ENCODE measurements at places on chromosomes 7 and 10.

DNA sequence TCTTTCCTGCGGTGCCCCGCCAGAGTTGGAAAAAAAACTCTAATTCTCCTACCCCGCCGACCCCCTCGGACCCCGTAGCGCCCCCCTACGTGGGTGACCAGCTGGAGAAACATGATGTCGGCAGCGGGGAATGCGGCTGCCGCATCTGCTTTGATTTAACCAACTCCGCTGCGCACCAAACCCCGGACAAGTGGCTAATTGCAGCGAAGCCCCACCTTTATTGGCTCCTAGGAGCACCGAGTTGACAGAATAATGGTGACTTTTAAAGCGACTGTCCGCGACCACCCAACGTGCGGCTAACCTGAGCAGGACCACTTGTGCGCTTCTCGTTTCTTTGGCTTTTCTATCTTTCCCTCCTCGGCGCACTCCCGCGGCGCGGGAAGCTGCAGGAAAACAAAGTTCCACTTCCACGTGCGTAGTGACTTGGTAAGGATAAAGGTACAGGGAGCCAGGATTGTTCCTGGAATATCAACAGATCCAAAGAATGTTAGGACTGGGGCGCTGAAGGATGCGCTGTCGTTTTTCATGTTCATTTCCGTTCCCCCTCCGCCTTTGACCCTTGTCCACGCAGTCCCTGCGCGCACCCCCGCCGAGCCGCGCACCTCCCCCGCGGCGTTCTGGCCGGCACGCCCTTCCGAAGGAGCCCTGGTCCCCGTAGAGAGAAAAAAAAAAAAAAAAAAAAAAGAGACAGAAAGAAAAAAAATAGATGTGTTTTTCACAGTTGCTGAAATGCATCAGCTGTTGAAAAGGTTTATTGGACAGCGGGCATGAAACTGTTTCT lies 1.4 kb downstream of the WNT16 start:
- no peak for DNase-seq

DNA sequence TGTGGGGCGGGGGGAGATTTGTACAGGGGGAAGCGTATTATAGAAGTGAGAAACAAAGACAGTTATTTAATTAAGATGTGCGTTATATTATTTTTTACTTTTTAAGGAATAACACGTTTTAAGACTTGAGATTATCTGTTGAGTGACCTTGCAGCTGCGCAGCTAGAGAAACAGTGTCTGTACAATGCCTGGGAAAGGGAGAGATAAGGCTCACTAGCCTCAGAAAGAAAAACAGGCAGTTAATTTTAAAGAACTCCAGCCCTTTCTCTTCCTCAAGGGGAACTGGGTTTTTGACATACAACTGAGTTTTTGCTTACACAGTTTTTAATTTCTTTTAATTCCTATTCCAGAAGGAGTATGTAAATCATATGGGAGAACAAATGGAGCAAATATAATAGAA lies 50.7 kb downstream of the LMBR1 start:
- DNase-seq: no peak

DNA sequence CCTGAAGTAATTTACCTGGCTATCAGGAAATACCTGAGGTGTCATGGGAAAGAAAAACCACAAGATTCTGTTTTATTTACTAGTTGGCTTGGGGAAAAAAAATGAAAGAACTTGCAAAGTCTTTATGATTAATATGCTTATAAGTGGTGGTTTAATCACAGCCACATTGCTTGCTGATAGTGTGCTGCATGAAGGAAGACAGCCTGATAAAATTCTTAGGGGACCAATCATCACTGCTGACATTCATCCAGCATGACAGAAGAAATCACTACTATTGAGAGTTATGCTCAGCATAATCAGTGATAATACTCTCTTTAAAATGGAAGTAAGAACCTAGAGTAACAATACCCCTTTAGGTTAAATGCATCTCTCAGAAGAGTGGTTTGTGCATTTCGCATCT lies 150.2 kb upstream of the LRRN3 start:
- no peak for DNase-seq

DNA sequence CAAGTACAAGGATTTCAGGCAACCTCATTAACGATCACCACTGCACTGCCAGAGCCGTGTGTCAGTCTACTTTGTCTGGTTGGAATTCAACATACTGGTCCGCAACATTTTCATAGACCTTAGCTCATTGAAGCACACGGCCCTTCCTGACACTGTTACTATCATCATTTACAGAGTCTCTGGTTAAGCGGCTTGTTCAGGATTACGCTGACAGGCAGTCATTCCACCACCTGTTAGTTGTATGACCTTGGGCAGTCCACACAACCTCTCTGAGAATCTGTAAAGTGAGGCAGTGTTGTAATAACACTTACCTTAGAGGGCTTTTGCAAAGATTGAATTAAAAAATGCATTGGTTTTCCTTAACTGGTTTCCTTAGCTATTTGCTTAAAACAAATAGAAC lies 112.6 kb downstream of the AOAH start:
- DNase-seq: no peak

GRCh38 chr7:85529201-85529600 lies 342.3 kb upstream of the SEMA3D start:
- no peak for DNase-seq

- no peak for DNase-seq
These were observed 193.0 kb upstream of the SHH start for GRCh38 chr7:156005202-156005691.

GRCh38 chr7:63900394-63901203 lies 98.0 kb upstream of the ZNF722 start:
- peak; percentile 89 for DNase-seq

DNA sequence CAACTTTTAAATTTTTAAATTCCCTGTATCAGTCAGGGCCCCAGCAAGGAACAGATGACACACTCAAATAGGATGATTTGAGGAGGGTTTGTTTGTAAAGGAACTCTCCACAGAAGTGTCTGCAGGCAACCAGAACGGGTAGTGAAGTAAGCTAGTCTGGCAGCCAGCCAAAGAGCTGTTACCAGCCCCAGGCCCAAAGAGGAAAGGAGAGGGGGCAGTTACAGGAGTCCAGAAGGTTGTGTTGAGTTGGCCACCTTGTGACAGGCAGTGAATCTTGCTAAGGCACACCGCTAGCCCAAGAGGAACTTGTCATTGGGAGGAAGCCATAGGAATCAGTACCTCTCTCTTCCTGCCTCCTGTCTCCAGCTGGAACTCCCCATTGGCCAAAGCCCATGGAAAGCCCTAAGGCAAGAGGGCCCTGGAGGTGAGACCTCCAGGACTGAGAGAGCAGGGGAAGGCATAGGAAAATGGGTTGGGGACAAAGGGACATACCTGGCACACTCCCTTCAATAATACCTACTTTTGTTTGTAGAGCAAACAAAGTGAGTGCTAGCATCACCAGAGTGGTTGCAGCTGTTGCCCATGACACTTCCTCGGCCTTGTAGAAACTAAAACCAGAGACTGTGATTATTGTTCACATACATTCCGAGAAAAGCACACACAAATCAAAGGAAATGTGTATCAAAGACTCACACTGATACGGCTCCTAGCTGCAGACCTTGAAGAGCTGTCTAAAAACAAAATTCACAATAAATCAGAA lies 25.4 kb upstream of the GATAD1 start:
- DNase-seq: no peak

- no peak for DNase-seq
These were observed 363.2 kb downstream of the REEP3 start for GRCh38 chr10:63884426-63884825.

- no peak for DNase-seq
These were observed 40.8 kb upstream of the CTBP2 start for GRCh38 chr10:125201108-125201524.

GRCh38 chr10:90775351-90776028 lies 82.3 kb downstream of the HTR7 start:
- no peak for DNase-seq

DNA sequence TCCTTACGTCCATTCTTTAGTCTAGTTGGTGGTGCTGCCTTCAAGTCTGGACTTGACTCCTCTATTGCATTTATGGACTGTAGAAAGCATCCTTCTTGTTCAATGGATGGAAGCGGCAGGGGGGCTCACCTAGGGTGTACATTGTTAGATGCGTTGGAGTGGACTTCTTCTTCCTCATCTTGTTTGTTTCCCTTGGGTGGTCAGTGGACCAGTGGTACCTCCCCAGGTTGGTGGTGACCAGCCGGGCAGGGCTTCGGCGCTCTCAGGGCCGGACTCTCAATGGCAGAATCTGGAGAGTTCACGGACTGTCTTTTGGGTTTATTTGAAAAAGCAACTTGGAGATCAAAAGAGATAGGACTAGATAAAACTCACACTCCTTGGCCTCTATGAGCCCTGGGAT lies 6.2 kb upstream of the BTBD16 start:
- no peak for DNase-seq

GRCh38 chr7:157027568-157028198 lies 17.2 kb upstream of the MNX1 start:
- no peak for DNase-seq

DNA sequence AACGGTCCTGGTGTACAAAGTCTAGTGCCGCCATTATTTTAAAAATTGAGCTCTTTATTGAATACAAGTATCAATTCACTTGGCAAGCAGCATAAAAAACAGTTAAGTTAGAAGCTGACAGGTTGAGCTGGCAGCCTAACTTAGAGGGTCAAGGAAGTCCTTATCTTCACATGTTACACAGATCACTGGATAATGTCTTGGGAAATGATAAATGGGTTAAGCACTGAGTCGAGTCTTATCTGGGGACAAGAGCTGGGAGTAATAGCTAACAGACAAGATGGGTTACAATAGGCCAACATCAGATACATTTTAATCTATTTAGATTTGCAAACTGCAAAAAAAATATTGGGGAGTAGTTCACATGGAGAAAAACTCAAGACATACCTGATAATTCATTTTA lies 34.2 kb downstream of the SLC18A2 start:
- DNase-seq: no peak

- DNase-seq: no peak
These were observed 137.0 kb downstream of the RAPGEF5 start for GRCh38 chr7:22219739-22220493.

DNA sequence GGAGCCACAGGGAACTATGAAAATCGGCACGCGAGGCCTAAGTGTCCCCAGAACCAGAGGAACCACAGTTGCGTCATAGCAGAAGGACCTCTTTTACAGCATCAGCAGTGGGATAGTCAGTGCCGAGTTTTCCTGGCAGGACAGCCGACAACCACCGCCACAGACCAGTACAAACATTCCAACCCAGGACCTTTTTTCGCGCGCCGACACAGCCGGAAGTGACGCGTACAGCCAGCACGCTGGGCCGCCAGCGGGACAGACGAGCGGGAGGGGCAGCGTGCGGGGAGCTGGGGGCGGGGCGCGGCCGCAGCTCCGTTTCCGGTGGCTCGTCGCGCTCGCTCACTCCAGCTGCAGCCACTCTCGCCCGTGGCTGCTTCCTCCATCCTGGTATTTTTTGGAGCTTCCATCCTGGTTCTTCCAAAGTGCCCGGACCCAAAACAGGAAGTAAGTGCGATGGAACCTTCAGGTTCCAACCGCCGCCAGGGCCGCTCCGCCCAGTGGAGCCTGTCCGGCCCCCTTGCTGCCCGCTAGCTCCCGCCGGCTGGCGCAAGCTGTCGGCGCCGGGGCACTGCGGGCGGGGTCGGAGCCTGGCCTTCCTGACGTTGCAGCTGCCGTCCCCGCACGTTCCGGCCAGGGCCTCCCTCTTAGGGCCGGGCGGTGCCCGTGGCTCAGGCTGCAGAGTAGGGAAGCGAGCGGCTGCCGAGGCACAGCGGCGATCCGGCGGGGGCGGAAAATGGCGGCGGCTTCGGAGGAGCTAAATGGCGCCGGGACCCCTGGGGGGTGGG lies at the start of gene DMTF1:
Gene DMTF1, plus strand, starts transcription at position 342 of the 785 bp plus-strand sequence. CDS start 12,489 bp downstream, outside the sequence.
- DNase-seq: peak; percentile 77

DNA sequence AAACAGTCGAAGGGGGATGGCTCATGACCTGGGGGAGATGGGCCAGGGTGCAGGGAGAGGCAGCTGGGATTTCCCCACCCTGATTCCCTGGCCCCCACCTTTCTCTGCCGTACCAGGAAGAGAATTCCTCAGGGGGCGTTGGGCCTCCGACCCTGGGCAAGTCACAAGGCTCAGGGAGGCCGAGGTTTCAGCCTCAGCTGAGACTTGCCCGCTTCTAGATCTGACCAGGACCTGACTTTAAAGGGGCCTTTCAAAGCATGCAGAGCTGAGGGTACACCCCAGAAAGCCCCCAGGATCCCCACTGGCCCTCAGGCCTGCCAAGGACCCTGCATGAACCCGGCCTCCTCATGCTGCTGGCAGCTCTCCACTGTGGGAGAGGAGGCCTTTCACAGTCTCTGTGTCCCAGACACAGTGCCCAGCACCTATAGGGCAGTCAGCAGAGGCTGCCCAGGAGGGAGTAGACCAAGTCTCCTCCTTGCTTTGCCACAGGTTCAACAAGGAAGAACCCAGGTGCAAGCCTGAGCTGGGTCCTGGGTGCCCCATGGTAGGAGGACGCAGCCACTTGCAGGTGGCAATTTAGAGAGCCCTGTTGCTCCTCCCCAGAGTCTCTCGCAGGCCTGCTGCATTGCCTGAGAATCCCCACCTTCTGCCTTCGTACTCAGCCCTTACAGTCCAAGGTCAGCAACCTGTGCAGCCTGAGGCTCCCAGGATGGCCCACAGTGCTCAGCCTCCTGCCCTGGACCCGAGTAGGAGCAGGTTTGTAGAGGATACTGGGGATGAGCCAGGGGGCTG lies 89.3 kb downstream of the CHST15 start:
- DNase-seq: no peak

DNA sequence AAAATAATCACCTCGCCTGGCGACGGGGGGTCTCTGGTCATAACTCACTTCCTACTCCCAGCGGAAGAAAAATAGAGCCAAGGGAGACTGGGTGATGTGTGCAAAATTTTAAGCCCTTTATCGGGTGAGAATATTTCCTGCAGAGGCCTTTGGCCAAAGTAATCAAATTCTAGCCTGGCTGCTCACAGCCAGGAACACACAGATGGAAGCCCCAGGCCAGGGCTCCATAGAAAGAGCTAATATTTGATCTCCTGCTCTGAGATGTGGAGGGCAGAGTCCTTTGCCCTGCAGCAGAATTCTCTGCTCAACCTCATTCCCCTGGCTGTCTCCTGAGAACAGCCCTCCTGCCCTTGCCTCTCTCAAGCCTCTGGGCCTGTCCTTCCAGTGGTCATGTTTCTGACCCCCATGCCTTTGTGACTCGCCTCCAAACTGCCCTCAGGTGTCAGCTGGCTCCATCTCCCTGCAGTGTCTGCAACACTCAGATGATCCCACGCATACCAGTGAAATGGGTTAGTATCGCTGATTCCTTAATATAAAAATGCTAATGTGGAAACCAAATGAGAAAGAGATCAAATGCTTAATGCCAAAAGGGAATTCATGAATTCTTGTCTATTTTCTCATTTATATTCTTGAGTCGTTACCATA lies 34.5 kb downstream of the FRMD4A start:
- no peak for DNase-seq

- DNase-seq: no peak
These were observed 43.9 kb upstream of the PDCD4 start for GRCh38 chr10:110827875-110828274.

All from activated CD4-positive, alpha-beta T cell treated with anti-CD3 and anti-CD28 coated beads, Interleukin-2, amount 50 U/mL, for 4 hours (primary cell).